ENCODE measurements at places on chromosomes 6 and 20.

DNA sequence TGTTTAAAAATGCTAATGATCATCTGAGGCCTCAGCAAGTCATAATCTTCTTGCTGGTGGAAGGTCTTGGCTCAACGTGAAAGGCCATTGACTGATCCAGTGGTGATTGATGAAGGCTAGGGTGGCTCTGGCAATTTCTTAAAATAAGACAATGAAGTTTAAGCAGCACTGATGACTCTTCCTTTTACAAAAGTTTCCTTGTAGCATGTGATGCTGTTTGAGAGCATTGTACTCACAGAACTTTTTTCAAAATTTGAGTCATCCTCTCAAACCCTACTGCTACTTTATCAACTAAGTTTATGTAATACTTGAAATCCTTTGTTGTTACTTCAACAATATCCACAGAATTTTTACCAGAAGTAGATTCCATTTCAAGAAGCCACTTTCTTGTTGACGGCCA is 382.3 kb downstream of the ESR1 start:
- DNase-seq, result no peak

GRCh38 chr6:117771403-117771802 is 96.1 kb downstream of the NUS1 start:
- no peak for DNase-seq

DNA sequence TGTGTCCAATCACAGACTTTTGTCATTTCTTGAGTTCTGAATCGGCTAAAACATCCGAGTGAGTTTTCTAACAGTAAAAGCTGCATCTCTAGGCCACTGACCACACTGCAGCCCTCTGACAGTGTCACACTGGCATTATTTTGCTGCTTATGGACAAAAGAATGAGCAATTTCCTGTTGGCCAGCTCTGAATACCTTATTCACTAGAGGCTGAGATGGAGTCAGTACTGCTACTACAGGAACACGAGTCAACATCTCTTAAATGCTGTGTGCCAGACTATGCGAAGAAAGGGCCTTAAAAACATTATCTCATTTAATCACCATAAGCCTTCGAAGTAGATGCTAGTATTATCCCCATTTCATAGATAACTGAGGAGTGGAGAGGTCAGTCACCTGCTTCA is 42.5 kb upstream of the IPCEF1 start:
- DNase-seq, result no peak

- DNase-seq, result no peak
Measured at GRCh38 chr20:10707068-10707467, 33.3 kb upstream of the JAG1 start.

GRCh38 chr6:71463061-71463460 is 174.4 kb downstream of the OGFRL1 start:
- DNase-seq, result no peak

DNA sequence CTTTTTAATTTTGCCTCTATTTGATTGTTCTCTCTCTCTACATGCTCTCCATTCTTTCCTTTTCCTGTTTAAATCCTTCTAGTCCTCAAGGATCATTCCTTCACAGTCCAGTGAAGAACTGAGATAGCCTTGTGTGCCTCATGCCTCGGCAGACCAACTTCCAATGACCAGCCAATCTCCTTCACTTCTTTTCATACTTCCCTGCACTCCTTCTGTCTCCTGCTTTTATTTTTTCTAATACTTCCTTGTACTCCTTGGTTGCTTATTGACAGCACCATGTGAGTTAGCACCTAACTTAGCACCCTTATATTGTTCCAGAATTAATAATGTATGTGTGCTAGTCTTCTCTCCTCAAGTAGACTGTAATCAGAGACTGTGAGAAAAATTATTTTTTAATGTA is 246.8 kb downstream of the ADGRG6 start:
- no peak for DNase-seq

- DNase-seq, result no peak
Measured at GRCh38 chr20:19926591-19926990, 90.6 kb upstream of the NAA20 start.

DNA sequence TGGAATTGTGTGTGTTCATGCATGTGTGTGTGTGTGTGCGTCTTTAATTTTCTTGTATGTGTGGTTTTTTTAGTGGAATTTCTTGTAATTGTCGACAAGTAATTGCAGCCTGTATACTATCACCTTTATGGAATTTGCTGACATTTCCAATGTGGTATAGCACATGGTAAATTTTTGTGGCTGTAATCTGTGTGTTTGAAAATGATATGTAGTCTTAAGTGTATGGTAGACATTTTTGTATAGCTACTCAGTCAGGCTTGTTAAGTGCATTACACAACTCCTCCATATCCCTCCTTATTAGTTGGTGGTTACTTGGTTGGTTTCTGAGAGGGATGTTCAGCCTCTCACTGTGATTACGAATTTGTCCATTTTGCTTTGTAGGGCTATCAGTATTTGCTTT is 384.5 kb upstream of the HSF2 start:
- DNase-seq, result no peak

DNA sequence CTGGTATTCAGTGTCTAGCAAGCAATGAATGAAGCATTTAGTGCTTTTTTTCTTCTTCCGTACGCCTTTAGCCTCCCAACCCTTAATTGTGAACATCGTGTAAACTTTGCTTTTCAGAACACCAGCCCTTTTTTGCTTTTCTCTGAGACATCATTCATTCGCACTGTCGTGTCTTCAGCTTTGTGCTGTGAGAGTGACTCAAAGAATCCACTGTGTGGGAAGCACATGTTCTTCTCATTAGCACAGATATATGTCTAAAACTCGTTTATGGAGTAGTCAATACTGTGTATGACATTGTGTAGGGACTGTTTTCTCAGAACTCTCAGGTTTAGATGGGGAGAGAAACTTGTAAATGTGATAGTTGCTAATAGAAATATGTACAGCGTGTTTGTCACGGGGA is 279.1 kb downstream of the FARS2 start:
- no peak for DNase-seq

- no peak for DNase-seq
Measured at GRCh38 chr6:153449279-153449678, 318.2 kb upstream of the RGS17 start.

DNA sequence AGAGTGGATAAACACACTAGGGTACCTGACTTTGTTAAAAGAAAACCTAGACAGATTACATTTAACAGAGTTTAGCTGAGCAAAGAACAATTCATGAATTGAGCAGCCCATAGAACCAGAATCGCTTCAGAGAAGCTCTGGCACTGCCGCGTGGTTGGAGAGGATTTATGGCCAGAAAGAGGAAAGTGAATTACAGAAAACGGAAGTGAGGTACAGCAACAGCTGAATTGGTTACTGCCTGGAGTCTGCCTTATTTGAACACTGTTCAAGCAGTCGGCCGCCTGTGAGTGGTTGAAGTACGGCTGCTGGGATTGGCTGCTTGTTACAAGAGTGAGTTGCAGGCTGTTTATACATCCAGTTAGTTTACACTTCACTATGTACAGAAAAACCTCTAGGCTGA is 253.8 kb upstream of the CDYL start:
- DNase-seq, result no peak

GRCh38 chr6:131952886-131953509 is 1.8 kb upstream of the CCN2 start:
- no peak for DNase-seq

- no peak for DNase-seq
Measured at GRCh38 chr6:3913077-3913957, 64.1 kb downstream of the FAM50B start.

DNA sequence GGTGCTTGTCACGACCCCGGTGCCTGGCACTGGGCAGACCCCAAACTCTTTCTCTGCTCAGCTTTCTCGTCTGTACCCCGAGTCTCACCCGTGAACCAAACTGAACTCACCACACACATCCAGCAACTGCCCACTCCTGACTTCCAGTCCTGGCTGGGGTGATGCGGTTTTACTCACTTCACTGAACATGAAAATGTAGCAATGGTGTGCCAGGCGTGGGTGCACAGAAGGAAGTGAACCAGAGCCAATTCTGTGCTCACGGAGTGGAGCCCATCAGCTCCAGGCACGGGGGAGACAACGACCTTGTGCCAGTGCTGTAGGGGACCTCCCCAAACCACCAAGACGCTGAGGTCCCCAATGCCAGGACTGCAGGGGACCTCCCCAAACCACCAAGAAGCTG is 78.7 kb upstream of the AFDN start:
- no peak for DNase-seq

- DNase-seq, result no peak
Measured at GRCh38 chr6:49548613-49549304, 1.7 kb upstream of the C6orf141 start.

- no peak for DNase-seq
Measured at GRCh38 chr20:23534801-23535593, 33.3 kb downstream of the CST9L start.

- DNase-seq, result no peak
Measured at GRCh38 chr6:139129284-139129683, 5.6 kb upstream of the HECA start.

All from DND-41 (cell line).